Stimulated activated CD4-positive, alpha-beta T cell treated with anti-CD3 and anti-CD28 coated beads, Interleukin-1b, Interleukin-23, amount 100 ng/mL, for 1 hour (primary cell): ENCODE measurements at places on chromosomes 12 and 14.

DNA sequence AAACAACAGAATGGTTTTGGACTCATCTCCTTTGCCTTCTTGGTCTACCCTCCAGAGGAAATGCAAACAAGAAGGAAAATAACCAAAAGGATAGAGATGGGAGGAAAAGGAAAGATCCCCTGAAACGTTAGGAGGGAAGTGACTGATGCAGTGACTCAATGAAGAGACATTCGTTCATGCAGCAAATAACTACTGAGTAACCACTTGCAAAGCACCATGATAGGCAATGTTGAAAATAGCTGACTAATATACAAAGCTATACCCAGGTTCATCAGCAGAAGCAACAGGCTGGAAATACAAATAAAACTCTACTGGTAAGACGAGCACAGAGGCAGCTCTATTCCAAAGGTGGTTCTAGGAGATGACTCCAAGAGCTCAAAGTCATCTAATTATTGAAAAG is 41.8 kb downstream of the R3HDM2 start:
- no peak for DNase-seq

DNA sequence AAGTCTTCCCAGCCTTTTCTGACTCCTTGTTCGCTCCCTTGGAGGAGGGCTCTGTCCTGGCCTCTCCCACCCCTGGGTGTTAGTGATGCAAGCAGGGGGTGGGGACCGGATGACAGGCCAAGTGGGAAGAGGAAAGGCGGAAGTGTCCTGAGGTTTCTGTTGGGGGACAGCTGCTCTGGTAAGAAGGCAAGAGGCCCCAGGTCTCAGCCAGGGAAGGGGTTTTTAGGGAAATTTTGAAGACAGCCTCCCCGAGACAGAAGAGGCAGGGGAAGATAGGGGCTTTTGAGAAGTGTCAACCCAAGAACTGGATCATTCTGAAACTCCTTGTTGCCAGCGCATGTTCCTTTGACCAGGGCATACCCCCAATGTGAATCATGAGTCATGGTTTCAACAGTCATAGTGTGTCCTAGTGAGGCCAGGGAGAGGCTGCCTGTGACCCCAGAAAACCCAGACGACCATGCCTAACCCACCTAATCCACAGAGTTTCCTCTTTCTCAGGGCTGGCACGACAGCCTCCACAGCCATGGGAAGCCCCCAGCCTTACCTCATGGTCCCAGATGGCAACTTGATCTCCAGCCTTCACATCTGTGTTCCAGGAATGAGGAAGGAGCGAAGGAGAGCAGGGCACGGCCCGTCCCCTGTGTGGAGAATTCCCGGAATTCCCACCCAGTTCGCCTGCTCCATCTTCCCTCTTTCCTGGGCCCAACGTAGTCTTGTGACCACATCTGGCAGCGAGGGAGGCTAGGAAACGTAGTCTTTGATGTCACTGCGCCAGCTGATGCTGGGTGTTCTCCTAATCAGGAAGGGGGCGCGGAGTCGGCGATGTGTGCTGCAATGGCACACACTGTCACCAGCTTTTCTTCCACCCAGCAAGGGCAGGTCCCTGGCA is 4.9 kb upstream of the GPR132 start:
- DNase-seq: no peak

GRCh38 chr14:22588526-22589095 is 413 bp downstream of the DAD1 start:
- no peak for DNase-seq

GRCh38 chr14:60839657-60840056 is 105.1 kb downstream of the MNAT1 start:
- no peak for DNase-seq

DNA sequence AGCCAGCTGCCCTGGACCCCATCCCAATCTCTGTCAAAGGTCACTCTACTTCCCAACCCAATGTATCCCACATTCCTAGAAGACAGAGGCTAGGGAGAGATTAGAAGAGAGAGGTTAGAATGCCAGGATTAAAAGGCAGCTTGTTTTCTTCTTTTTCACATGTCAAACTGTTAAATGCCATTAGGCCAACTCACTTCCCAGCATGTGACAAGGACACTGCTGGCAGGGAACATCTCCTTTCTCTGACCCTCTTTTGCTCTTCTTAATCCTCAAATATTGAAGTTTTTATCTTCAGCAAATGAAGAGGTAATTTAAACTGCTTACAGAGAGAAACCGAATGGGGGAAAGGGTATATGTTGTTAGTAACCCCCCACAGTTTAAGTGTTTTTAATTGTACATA is 89.1 kb downstream of the BBS10 start:
- DNase-seq: no peak
